Activated T-cell treated with anti-CD3 and anti-CD28 coated beads for 1 hour (primary cell): ENCODE measurements at places on chromosomes 2 and 18.

DNA sequence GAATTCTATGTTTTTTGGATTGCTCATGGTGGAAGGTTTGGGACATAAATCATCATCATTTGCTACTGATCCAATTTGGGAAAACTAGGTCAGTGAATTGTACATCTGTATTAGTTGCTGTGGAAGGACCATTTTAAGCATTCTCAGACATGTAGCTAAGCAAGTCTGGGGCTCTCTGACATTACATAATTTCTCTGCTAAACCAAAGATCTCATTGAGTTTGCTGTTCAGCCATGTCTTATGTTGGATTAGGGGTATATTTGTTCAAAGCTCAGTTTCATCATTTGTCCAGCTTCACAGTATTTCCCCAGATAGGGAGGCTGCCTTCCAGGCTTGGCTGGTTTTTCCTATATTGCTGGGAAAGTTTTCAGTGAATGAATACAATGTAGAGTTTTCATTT lies 399.7 kb downstream of the MTX2 start:
- no peak for DNase-seq

DNA sequence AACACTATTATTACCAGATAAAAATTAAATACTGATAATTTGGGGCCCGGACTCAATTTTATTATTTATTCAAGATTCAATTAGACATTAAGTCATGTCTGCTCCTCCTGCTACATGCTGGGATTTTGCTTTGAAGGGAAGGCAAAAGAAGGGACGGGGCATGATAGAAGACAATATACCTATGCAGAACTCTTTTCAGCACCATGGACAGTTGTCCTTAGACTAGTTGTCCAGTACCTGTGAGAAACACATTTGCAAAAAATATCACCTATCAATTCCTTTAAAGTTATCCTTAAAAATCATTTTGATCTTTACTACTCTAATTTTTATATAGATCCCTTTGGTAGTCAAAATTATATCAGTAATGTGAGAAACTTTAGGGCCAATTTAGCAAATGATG lies 100.2 kb upstream of the SULT1C3 start:
- DNase-seq, result no peak

DNA sequence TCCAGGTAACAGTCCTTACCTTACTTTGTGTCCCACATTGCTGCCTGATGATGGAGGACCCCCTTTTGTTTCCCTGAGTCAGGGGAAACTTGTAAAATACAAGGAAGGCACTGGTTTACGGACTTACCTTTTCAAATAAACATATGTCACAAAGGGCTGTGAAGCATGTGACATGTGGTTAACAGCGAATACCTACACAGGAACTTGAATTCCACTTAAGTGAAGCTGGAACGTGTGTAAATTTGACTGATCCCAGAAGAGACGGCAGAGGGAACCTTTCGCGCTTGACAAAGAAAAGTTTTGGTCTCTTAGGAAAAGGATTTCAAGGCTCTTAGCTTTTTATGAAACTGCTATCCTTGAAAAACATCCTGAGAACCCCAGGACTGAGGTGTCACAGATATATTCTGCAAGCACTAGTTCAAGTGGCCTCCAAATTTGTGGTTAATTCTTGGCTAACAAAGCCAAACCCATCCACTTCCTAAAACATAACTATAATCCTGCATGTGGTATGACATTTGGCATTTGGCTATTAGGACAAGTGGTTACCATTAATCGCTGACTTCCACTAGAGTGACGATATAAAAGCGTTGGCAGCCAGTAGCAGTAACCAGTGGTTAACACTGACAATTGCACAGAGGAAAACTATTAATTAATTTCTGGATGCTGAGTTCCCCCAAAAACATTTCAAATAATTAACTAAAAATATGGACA lies 55.6 kb downstream of the ITGB6 start:
- no peak for DNase-seq

- DNase-seq, result no peak
Measured at GRCh38 chr2:222610746-222611145, 45.1 kb downstream of the FARSB start.

DNA sequence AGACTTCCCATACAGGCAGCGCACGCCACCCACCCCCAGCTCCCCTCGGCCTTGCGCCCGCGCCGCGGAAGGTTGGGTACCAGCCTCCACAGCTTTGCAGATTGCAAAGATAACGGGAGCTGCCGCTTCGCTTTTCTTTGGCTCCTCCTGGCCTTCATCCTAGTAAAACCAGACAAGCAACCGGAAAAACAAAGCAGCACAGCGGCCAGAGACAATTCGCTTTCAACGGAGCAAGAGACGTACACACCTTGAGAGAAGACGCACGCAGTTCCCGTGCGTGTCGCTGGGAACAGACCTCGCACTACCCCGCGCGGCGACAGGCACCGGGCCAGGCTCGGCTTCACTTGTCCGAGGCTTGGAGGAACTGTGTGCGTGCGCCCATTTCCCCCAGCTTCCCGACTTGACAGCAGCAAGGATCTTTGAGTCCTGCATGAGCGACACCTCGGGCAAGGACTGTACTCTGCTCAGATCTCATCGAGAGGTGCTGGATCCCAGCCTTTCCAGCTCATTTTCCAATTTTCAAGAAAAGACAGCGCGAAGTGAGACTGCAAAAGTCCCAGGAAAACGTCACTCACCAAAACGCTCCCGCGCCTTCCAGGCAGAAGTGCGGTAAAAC lies 964 bp downstream of the ZBTB7C start:
- DNase-seq, result no peak

DNA sequence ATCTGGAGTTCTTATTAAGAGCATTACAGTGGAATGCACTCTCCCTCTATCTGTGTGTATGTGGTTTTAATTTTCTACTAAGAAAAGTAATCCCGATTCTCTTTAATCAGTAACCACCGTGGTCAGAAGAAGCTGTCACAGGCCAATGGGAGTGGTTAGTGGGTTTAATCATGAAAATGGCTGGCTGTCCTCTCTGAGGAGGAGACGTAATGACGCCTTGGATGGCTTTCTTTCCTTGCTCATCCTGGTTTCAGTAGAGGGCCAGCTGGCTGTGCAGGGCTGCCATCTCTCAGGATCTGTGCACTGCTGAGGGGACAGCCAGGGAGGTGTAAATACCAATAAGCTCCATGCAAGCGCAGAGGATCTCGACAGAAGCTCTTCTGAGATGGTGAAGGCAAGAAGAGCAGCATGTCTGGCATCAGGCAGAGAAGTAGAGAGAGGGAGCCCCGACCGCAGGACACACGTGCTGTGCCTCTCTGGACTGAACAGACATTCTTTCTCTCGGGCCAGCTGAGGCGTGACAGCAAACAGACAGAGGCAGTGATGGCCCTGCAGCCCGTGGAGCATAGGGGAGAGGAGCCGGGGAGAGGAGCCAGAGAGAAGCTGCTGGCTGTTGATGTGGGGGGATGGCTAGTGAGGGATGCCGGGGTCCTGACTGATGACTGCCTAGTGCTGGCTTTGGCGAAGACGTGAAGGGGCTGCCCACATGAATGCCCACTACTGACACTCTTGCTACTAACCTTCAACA lies 65.1 kb upstream of the DAPL1 start:
- DNase-seq, result no peak

- no peak for DNase-seq
Measured at GRCh38 chr2:11288431-11288830, 56.0 kb downstream of the ROCK2 start.

GRCh38 chr2:29583104-29583503 lies 338.3 kb downstream of the ALK start:
- DNase-seq, result no peak
